ENCODE measurements at places on chromosomes 2 and 18. TPM values are rescaled to one million over a fixed set of nuclear protein-coding genes. Genes with fewer than 3 reads are reported as not detected.

CIAO1 gene
- 52.5 TPM for polyA plus RNA-seq

NTSR2 gene
- polyA plus RNA-seq: not detected

NEB gene
- 2.1 TPM for polyA plus RNA-seq

PTPN2 gene
- polyA plus RNA-seq: 39.9 TPM

NT5DC4 gene
- polyA plus RNA-seq: 0.13 TPM

DNA sequence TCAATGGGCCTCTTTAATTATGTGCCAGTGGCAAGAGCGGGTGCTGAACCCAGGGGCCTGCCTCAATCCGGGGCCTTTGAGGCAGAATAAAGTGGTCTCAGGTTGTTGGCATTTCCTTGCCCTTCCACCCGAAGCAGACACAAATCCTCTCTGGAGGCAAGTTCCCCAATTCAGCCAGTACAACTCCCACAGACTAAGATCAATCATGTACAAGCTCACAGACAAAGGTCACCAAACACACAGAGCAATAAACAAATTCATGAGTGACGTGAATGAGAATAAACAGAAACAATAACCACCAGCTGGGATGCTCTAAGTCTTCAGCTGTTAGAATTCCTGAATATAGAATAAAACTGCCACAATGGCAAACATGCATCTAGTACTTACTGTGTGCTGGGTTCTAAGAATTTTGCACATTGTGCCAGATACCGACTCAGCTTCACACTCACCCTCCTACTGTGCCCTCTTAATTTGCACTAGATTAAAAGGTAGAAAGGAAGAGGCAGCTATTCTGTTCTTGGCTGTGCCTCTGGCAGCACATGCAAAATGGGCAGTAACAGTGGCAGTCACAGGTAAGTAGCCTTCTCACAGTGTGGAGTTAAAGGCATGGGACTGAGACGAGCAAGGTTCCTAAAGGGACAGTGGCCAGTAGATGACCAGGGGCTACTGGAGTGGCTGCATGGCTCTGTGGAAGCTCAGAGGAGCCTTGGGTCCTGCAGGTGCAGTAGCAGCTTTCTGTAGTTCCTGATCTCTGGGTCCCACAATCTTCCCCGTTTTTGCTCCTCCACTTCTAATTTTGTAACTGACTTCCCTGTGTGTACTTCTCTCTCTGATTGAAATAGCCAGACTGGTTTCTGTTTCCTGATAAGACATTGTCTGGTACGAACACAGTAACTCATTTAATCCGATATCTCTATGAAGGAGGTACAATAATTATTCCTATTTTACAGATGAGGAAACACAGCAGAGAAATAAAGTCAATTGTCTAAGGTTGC lies 34.6 kb upstream of the IL1B start:
- DNase-seq: no peak

GRCh38 chr2:163348857-163349380 lies 386.9 kb downstream of the FIGN start:
- DNase-seq: peak; percentile 12

GRCh38 chr2:109331896-109332848 lies 203.2 kb downstream of the SH3RF3 start:
- no peak for DNase-seq

GRCh38 chr18:48040457-48041110 lies 110.1 kb upstream of the SMAD2 start:
- DNase-seq: no peak

DNA sequence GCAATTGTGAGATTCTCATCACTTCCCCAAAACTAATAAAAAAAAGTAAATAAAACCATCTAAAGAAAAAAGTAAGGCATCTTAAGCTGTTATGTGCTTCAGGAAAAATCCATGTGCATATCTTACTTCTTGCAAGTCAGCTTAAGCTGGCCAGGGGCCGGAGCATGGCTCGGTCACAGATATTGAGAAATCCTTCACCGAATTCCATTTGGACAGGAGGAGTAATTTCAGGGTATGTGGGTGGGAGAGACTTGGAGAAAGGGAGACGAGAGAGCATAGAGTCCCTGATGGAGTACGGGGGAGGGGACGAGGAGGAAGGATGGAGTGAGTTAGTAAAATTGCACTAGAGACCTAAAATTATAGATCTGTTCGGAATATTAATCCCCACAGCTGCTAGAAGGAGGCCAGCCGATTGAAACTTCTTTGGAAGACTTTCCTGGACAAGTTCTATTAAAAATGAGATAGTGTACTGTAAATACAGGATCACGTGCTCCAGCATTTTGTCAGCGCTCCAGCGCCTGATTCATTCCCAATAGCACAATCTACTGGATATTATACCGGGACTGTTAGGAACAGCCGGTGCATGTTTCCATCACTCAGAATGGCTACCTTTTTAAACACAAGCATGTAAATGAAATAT lies 438.5 kb downstream of the ZNF516 start:
- no peak for DNase-seq

GRCh38 chr2:129667577-129667976 lies 311.9 kb upstream of the RAB6C start:
- no peak for DNase-seq

DNA sequence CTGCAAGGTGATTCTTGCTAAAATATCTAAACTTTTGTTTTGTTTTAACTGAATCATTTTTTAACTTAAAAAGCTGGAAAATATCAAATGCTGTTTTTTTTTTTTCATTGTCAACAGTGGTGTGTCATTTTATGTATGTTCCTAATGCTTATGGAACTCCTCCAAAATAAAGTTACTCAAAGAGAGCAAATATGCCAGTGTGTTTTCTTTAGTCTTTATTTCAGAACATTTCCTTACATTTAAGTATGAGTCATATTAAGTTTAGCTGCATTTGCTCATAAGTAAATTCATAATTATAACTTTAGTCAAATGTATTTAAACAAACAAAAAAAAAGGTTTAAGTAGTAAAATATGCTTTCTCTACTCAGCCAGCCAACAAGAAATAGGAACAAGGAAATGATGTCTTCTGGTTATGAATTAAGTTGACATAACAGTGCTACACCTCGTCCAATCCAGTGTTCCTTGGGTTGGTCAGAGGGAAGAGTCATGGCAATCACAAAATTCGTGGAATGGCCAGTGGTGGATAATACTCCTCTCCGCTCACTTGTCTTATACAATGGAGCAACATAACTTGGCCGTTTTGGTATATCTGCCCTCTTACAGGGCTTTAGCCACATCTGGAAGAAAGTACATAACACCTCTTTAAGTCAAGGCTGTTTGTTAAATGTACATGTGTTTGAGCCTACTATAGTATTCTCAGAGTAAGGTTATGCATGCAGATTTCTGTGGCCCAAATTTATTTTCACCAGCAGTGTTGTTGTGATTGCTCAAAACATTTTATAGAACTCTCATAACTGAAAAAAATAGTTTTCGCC lies 80.7 kb downstream of the SLC39A10 start:
- DNase-seq: no peak

- no peak for DNase-seq
Observed at GRCh38 chr18:65942104-65942503, 191.3 kb downstream of the CDH7 start.

GRCh38 chr2:5453220-5454050 lies 238.7 kb upstream of the SOX11 start:
- no peak for DNase-seq

DNA sequence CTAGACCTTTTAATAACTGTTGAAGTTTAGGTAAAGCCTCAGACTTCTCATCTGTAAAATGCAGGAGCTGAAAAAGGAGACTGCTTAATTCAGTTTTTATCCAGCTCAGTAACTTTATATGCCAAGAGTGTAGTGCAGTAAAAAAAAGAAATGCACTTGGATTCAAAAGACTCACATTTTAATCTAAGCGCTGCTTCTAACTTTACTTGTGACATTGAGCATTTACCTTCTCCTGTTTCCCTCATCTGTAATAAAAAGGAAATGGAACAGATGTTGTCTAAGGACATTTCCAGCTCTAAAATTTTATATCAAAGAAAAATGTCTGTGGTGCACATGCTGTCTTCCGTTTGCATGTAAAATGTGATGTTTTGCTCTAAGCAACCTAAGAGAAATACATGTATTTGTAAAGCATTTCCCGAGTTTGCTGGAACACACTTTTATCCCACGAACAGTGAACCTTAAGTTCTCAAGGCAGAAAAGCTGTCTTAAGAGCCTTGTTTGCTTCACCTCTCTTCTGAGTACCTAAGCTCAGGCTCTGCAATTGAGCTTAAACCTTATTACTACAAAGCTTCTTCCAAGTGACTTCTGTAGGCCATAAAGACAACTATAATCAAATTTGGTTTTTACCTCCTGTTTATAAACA lies 24.2 kb upstream of the TANK start:
- no peak for DNase-seq

- DNase-seq: no peak
Observed at GRCh38 chr2:216690853-216691741, 4.3 kb downstream of the IGFBP5 start.

DNA sequence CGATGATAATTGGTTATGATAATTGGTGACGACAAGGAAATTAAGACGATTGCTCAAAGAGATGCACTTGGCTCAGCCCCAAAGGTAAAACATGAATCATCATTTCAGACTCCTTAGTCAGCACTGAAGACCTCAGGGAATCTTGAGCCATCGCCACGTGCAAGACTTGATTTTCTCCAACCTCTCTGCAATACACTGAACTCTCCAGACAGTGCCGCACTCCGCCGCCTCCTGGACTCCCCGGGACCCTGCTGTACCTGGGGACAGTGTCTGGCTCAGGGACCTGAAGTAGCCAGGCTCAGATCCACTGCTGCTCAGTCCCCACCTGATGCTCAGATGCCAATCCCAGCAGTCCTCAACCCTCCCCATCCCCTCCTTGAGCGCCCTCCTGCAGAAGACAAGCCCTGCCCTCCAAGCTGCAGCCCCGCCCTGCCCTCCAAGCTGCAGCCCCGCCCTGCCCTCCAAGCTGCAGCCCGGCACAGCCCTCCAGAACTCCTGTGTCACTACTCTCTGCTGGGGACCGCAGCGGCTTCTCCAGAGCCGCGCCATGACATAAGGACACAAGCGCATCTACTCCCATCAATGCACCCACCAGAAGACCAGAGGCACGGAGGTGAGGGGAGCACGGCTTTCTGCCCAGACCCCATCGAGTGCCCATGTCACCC lies 1.1 kb downstream of the TMEM18 start:
- DNase-seq: no peak

- DNase-seq: no peak
Observed at GRCh38 chr2:207885010-207885409, 115.3 kb upstream of the FZD5 start.

- peak; percentile 47 for DNase-seq
Observed at GRCh38 chr18:8389391-8390340, 219.6 kb upstream of the RAB12 start.
